ENCODE measurements at places on chromosomes 3 and 15.

- no peak for DNase-seq
These were observed 194.7 kb upstream of the THRB start for GRCh38 chr3:24689353-24689752.

GRCh38 chr15:37361621-37362020 is 261.3 kb upstream of the MEIS2 start:
- DNase-seq, result no peak

GRCh38 chr3:159672728-159673688 is 315.6 kb upstream of the IL12A start:
- DNase-seq, result no peak

DNA sequence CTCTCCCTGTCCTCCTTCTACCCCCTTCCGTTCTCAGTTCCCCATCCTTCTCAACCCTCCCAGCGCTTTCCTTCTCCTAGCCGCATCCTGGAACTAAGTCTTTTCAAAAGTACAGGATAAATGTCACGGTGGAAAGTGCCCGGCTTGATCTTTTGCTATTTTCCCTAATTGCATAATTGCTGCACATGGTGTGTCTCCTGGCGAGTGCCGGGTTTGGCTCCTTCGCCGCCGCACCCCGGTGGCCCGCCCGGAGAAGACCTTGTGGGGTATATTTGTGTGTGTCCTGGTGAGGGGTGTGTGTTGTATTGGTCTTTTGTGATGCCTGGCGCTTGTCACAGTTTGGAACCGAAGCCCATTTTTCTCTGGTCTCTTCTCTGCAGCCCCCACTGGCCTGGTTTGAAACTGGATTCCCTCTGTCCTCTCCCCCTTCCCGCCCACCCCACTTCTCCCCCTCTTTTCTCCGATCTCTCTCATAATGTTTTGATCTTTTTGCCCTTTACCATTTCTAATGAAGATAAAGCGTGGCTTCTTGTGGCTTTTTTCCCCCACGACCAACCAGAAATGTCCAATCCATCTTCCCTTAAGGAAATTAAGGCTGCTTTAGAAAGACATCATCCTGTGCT is 692 bp downstream of the UBE2E2 start:
- no peak for DNase-seq

- no peak for DNase-seq
These were observed 70.3 kb upstream of the BBX start for GRCh38 chr3:107452436-107452835.

GRCh38 chr3:114852966-114853365 is 294.1 kb downstream of the ZBTB20 start:
- no peak for DNase-seq

DNA sequence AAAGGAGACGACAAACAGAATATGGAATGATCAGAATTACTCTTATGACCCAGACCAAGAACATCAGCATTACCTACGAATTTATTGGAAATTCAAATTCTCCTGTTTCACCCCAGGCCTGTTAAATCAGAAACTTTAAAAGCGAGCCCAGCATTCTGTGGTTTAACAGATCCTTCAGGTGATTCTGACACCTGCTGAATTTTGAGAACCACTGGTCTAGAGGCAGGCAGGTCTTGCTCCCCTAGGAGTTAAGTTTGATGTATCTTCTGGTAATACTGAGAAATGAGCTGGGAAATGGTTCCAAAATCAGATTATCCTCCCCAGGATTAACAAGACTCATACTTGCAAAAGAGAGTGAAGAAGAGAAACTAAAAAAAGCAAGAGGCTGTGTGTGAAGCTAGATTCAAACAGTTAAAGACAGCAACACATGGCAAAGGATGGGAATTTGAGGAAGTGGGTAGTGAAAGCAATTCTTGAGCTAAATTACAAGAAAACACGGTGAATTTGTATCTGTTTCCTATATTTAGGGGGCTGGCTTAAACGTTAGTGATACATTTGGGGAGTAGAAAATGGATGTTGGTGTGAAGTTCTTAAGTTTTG is 66.0 kb downstream of the FLNB start:
- no peak for DNase-seq

- no peak for DNase-seq
These were observed 384.1 kb downstream of the CADM2 start for GRCh38 chr3:85342915-85343314.
